NCI-H1105 (cell line): ENCODE measurements at places on chromosomes 2 and 18.

- no peak for DNase-seq
These were observed 49.8 kb downstream of the USP34 start for GRCh38 chr2:61420991-61421544.

DNA sequence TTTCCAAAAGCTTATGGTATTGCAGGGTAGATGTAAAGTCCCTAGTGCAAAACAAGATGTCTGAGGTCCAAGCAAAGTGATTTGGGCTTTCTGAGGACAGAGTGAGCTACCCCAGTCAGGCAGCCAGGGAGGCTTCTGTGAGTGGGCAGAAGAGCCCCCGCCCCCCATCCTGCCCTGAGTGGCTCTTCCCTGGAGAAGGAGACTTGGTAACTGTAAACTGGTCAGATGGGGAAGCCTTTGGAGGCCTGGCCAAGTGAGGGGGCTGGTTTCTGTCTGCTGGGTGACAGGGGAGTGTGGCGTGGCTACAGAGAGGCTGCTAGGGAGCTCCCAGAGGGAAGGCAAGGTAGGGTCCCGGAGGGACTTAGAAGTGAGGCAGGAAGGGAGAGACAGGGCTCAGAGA lies 181.3 kb upstream of the HAAO start:
- DNase-seq, result no peak

DNA sequence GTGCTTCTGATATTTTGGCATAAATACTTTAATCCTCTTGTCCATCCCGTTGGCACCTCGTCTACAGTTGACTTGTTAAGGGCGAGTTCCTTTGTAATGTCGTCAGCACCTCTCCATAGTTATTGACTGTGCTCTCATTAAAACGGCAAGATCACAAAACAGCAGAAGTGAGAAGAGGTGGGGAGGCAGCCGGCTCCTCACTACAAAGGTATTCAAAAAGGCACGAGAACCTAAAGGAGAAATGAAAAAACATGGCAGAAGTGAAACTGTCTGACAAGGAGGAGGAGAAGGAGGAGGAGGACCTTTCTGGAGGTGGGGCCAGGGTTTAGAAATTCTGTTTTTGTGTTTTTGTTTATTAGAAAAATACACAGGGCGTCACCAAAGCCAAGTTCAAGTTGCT lies 235.6 kb downstream of the BCL11A start:
- DNase-seq, result no peak

DNA sequence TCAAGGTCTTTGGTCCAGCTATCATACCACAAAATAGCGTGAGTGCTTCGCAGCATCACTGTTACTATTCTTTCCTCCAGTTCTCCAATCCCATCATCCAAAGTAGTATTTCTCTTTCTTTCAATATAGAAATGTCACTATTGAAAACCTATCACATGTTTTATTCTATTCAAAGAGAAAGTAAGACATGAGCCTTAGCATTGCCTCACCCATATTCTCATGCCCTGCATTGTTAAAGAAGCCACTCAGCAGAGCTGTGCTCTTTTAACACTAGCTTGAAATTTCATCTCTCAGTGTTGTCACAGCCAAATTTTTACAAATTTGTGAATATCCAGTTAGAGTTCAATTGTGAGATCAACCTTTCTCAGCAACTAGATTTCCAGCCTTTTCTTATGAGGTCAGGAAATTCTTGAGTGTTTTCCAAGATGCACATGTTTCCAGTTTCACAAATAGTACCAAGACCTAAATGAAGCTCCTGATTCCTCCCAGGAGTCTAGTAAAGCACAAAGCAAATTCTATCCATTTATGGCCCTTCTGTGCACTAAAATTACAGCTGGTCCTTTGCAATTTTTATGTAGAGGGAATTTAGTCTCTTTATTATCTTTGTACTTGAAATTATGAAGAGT lies 343.7 kb downstream of the SPAG16 start:
- DNase-seq, result no peak

GRCh38 chr2:18791172-18791797 lies 201.9 kb upstream of the NT5C1B start:
- DNase-seq, result no peak

GRCh38 chr2:161147856-161148255 lies 12.4 kb upstream of the TANK start:
- no peak for DNase-seq

DNA sequence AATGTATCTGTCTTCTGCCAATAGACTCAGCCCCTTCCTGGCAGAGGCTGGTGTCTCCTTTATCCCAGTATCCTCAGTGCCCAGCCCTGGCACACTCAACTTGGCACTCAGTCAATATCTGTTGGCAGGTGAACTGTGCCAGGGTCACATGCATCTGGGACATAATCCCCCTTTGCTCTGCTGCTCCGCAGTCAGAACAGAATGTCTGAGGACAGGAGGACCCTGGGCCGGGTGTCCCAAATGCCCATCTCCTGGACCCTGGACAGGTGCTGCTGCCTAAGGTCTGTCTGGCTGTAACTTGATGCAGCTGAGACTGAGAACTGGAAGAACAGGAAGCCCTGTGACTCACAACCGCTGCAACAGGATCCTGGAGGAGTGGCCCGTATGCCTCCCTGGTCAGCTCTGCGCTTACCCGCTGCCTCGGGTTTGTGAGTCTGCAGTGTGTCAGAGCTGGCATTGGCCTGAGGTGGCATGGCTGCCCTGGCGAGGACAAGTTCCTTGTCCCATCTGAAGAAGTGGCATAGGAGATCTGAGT lies 11.4 kb downstream of the HK2 start:
- peak; percentile 60 for DNase-seq

DNA sequence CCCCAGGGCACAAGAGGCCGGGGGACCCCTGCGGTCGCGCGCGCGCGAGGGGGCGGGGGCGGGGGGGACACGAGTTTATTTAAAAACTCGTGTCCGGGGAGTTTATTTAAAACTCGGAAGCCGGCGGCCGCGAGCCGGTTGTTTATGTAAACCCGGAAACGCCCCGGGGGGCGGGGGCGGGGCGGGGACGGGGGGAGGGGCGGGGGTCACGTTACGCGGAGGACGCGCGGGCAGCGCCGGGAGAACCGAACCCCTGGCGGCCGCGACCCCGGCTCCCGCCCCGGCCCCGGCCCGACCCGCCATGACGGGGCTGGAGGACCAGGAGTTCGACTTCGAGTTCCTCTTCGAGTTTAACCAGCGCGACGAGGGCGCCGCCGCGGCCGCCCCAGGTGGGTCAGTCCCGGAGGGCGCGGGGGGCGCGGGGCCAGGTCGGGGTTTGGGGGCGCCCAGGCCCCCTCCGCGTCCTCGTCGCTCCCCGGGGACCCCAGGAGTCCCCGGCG lies 4.4 kb downstream of the NFATC1 start:
- no peak for DNase-seq

DNA sequence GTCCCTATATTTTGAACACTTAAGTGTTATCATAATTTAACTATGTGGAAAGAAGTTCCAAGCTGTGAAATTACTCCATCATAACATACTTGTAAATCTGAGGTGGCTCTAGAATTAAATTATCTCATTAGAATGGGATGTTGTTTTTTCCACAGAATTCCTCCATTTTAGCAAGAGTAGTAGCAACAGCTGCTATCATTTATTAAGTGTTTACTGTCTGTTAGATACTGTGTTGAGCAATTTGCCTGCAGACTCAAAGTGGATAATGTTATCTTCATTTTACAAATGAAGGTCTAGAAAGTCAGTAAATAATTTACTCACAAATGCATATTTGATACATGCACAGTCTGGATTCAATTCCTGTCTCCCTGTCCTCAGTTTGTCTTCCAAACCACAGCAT lies 504.8 kb upstream of the NRP2 start:
- no peak for DNase-seq

DNA sequence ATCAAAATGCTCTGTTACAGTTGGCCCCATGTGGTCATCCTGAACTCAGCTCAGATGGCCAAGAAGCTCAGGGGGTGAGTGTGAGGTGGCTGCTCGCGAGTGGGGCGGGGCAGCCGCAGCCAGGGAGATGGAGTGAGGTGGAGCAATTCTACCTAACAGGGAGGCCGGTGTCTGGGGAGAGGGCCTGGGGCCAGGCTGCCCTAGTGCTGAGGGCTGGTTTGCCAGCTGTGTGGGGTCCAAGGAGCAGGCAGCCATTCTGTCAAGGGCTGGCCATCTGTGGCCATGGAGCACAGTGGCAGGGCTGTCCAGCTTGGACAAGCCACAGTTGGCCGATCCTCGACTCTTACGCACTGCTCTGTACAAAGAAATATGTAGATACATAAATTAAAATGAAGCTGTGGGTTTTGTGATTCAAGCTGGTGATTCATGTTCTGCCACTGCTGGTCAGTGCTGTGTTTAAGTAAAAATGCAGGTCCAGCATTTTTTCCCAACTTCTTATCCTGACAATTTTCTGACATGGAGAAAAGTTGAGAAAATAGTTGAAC lies 82.1 kb downstream of the HS6ST1 start:
- DNase-seq, result no peak

- DNase-seq, result no peak
These were observed 170.6 kb upstream of the SERPINE2 start for GRCh38 chr2:224209555-224210285.

DNA sequence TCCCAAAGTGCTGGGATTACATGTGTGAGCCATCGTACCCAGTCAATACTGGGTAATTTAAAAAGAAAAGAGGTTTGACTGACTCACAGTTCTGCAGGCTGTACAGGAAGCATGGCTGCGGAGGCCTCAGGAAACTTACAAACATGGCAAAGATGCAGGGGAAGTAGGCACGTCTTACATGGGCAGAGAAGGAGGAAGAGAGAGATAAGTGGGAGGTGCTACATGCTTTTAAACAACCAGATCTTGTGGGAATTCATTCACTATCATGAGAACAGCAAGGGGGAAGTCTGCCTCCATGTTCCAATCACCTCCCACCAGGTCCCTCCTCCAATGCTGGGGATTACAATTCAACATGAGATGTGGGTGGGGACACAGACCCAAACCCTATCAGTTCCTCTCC lies 192.5 kb downstream of the ATAD2B start:
- no peak for DNase-seq

DNA sequence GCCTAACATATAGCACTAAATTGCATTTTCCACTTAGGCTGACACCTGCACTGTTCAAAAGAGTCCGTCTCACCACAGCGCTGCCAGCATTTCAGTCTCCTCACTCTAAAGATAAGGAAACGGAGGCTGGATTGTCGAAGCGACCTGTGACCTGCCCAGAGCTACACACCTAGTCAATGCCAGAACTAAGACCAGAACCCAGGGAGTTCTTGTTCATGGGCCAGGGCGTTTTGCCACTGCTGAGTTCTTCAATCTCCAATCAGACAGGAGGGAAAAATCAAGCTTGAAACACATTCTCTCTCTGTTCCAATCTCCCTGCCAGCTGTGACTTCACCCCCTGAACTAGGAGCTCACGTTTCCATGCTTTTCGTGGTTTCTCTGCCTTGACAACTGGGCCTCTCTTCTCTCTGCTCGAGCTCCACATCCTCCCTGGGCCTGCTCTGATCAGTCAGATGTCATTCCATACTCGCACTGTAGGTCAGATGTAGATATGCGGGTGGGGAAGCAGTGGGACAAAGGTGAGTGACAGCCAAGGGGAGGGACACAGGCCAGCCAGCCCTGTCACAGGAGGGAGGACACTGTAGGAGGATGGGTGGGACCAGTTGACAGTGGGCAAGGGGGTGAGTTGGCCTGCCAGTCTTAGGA lies 221.1 kb upstream of the SMAD2 start:
- DNase-seq, result no peak

- no peak for DNase-seq
These were observed 313.8 kb upstream of the MMADHC start for GRCh38 chr2:149901231-149901859.
